ENCODE measurements at places on chromosomes 7 and 10.
A peak's percentile ranks its signal among the peaks of the same experiment; 100 is the strongest.

DNA sequence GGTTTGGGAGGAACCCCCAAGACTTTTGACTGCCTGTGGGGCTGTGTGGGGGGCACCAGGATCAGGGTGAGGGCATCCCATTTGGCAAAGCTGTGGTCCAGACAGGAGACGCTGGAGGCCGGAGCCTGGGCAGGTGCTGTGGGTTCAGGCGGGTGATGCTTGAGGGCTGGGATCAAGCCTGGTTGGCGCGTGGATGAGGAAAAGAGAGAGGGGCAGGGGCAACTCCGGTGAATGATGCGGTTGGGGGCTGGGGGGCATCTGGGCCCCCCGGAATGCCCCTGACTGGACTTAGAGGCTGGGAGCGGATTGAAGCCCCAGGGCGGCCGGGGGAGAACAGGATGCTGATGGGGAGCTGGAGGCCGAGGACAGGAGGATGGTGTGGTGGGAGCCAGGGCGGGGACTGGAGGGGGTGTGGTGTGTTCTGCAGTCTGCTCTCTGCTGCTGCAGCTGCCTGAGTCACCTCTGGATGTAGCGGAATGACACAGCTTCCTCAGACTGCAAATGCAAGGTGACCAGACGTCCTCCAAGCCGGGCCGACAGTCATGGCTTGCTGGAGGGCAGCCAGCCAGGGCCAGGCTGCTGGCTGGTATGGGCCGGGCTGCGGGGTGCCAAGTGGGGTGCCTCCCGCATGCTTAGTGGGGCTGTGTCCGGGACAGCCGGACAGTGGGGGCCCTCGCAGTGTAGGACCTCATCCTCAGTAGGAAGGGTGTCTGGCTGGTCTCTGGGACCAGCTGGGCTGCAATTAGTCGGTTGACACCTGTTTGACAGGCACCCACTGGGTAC, 3.2 kb downstream of the MAFK start:
- peak; percentile 62 for DNase-seq

DNA sequence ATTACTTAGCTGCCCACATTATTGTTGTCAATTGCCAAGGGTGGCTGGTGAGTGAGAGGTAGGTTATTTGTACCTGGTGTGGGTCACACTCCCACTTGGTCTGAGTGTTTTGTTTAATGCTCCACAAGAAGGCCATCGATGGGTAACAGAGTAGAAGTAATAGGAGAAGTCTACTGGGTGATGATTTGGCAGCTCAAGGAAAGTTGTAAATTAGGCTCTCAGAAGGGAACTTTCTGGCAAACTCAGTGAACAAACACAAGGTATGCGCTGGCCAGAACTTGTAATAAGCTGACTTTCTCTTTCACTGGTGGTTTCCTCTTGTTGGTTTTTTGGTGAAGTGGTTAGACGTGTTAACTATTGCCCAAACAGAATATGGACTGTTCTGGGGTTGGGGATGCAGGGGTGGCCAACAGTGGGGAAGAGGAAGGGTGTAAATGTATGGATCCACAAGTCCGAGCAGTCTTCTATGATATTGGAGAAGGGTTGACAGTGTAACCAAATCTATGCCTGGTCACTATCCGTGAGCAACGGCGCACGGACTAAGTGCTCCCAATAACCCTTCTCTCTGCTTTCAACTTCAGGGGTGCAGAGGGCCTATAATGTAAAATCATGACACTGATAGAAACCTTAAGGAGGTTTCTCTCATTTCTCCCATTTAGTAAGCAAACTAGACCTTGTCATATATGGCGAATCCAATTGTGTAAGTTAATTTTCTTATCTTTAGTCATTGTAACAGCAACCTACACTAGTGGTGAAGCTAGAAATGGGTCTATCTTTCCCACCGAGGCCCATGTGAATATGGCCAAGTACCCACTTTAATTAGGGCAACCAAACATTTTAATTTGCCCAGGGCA, 212.8 kb downstream of the PTEN start:
- DNase-seq, result no peak

DNA sequence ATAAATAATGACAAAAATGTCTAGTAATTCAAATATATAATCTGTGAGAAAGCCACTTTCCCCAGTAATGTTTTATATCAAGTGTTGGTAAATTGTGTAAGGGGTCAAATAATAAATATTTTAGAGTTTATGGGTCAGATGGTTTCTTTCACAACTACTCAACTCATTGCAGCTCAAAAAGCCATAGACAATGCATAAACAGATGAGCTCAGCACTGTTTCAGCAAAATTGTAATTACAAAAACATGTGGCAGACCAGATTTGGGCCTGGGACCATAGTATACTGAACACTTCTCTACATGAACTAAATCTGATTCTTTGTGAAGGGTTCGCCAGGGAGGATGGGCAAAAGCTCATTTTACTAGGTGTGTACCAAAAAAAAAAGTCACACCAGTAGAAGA, 460.8 kb downstream of the NRG3 start:
- no peak for DNase-seq

DNA sequence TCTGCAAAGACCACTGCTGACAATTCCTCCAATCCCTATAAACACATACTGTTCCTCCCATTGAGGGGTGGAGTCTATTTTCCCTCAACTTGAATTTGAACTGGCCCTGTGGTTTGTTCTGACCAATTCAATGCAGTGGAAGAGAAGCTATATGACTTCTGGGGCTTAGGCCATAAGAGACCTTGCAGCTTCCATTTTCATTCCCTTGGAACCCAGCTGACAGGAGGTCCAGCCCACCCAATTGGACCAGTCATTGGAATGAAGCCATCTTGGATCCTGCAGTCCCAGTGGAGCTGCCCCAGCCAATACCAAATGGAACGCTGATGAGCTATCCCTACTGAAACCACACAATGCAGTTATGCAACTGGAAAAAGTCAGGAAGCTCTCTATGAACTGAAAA, 8.9 kb upstream of the TMED4 start:
- no peak for DNase-seq

GRCh38 chr10:54985732-54986131, 184.7 kb upstream of the PCDH15 start:
- no peak for DNase-seq

DNA sequence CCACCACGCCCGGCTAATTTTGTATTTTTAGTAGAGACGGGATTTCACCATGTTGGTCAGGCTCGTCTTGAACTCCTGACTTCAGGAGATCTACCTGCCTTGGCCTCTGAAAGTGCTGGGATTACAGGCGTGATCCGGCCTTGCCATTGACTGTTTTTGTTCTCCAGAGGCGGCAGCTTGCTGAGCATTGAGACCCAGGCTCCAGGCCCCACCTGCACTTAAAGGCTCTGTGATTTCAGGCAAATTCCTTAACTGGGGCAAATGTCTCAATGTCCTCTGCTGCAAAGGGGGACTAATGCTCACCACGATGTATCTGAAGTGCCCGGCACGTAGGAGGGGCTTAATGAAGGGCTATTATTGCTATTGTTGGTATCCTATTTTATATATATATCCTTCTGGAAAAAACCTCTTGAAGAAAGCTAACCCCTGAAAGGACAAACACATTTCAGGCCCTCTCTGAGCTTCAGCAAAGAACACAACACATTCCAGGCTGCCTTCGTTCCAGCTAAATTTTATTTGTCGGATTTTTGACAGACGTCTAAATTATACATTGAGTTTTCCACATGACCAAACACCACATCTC, 29.0 kb downstream of the TRIM8 start:
- no peak for DNase-seq

DNA sequence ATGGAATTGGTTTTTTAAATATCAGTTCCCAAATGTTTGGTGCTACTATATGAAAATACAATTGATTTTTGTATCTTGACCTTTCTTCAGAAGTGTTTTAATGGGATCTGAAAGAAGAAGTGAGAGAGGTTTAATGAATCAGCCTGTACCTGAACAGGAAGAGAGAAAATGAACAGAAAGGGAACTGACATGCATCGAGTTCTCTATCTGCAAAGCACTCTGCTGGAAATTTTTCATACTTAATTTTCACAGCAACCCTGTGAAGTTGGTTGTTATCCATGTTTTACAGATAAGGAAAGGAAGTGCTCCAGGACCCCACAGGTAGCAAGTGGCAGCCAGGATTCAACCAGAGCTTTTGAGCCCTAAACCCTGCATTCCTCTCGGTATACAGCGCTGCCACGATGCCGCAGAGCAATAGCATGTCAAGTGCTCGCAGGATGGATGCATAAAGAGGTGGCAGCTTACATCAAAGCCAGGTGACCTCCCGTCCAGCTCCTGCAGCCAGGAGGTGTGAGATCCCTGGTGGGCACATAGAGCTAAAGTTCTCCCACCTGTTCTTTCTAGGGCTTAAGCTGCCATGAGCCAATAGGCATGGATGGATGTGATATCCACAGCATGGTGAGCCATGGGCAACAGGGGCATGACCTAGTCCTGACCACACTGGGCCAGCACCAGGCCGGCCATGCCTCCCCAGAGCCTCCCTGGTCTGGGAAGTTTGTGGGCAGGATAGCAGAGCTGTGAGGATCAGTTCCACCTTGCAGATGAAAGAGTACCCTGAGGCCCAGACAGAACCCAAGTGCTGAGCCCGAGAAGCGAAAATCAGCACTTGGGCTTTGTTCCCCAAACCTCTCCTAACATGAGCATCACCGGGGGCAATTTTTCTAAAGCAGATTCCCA, 57.2 kb downstream of the CALML3 start:
- DNase-seq, result no peak

GRCh38 chr10:111034598-111035310, 42.1 kb upstream of the ADRA2A start:
- DNase-seq, result no peak

- DNase-seq, result no peak
Observed at GRCh38 chr10:24958091-24958720, 5.8 kb upstream of the PRTFDC1 start.

- DNase-seq, result no peak
Observed at GRCh38 chr7:1458683-1459511, at the start of gene MICALL2. Gene MICALL2, minus strand, starts transcription at chr7:1459470. Its CDS starts 144 bp downstream, at chr7:1459326.

DNA sequence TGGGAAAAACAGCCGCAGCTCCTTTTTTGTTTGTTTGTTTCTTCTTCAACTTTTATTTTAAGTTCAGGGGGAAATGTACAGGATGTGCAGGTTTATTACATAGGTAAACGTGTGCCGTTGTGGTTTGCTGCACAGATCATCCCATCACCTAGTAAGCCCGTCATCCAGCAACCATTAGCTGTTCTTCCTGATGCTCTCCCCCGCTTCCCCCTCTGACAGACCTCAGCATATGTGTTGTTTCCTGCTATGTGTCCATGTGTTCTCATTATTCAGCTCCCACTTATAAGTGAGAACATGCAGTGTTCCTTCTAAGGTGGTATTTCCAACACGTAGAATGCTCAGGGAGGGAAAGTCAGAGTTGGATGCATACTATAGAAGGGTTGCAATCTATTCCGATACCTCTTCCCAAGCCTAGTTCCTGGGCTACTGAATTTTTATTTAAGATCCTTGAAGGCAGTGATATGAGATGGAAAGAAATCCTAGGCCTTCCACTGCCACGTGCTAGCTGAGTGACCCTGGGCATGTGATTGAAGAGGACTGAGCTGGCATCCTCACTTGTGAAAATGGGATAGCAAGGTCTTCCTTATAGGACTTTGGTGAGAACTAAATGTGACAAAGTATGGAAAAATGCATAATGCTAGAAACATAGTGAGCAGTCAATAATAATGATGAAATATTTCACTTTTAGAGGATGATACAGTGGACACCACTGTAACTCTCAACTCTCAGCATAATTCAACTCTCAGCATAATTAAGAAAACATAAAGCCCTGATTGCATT, 278.5 kb downstream of the REEP3 start:
- no peak for DNase-seq

DNA sequence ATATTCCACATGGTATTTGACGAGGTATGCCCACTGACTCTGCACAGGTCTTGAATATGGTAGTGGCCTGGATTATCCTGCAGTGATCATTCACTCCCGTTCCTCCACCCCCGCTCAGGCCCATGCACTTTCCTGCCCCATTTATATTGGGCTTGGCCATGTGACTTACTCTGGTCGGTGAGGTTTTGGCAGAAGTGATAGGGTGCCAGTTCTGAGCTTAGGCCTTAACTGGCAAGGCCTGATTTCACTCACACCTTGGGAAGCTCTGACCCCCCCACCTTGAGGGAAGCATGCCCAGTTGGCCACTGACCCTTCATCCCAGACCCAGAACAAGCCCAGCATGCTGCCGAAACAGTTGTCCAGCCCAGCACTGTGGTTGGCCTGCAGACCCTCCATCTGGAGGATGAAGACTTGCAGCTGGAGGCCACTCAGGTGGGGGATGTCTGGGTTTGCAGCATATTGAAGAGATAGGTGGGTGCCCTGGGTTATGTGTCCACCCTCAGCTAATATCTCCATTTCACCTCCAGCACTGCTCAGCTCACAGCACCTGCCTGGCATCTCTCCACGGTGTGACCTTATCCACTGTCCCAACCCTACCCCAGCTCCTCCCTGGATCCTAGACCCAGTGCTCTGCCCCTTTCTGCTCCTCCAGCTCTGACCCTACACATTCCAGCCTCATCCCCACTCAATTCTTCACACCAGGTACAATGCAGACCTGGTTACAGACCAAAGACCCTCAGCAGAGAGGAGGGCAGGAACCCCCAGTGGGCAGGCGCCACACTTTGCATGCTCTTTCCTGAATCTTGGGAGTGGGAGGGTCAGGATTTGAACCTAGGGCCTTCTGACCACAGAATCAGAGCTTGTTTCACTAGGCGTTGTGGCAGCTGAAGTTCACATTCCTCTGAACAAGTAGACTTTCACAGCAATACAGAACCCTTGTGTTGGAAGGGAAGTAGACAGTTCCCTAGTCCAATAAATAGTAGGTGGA, 138.1 kb upstream of the CHST15 start:
- peak; percentile 27 for DNase-seq

DNA sequence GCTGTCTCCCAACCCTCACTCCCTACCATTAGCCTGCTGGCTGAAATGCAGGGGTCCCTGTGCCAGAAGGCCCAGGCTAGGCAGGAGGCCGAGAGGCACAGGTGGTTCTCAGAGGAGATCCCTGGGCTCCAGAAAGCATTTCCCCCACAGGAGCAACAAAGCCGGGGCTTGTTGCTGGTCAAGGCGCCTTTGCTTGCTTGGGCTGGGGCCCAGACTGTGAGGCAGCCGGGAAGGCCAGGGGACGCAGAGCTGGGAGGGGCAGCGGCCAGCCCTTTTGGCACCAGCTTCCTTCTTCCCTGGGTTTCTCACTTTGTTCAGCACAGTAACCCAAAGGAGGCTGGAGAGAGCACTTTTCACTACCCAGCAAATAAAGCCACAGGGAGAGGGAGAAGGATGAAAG, 48.6 kb downstream of the FBXW4 start:
- DNase-seq, result no peak

DNA sequence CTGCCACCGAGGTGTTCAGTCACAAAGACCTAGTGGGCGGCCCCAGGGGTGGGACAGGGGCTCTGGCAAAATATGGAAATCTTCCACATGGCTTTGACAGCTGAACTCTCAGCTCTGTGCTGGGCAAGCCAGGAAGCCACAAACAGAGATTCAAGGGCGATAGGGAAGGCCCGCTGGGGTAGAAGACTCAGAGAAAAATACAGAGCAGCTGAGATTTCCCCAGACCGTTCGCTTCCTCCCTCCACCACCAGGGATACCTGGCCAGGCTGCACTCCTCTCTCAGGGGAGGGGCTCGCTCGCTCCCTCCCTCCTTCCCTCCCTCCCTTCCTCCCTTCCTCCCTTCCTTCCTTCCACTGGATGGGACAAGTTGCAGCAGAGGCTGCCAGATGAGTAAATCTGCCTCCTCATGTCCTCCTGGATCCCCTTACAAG, 260.5 kb downstream of the PRPF18 start:
- no peak for DNase-seq

GRCh38 chr7:128417071-128417470, 7.3 kb upstream of the IMPDH1 start:
- no peak for DNase-seq
